ENCODE measurements at places on chromosomes 5 and 9.

DNA sequence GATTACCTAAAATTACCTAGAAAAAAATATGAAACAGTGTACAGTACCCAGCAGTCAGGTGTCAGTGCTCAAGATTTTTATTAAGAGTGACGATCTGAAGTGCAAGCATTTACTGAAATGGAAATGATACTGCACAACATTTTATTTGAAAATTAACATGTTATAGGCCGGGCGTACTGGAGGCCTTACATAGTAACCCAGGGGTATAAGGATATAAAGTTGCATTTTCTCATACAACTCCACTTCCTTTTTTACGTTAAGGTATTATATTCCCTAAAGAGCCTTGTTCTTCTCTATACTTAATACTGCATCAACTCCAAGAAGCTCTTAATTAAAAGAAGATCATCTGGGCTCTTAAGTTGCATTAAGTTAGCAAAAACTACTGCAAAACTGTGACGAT lies 3.3 kb downstream of the MAT2B start:
- ATAC-seq = no peak

GRCh38 chr9:32456564-32456963 lies 69.4 kb downstream of the RIGI start:
- no peak for ATAC-seq

GRCh38 chr5:96645091-96645490 lies 17.1 kb upstream of the CAST start:
- ATAC-seq = no peak

- no peak for ATAC-seq
Observed at GRCh38 chr5:127988146-127988760, 95.3 kb upstream of the SLC12A2 start.

GRCh38 chr5:127938746-127939145 lies 144.8 kb upstream of the SLC12A2 start:
- no peak for ATAC-seq

GRCh38 chr9:135519179-135519971 lies 1.9 kb upstream of the LCN1 start:
- no peak for ATAC-seq

DNA sequence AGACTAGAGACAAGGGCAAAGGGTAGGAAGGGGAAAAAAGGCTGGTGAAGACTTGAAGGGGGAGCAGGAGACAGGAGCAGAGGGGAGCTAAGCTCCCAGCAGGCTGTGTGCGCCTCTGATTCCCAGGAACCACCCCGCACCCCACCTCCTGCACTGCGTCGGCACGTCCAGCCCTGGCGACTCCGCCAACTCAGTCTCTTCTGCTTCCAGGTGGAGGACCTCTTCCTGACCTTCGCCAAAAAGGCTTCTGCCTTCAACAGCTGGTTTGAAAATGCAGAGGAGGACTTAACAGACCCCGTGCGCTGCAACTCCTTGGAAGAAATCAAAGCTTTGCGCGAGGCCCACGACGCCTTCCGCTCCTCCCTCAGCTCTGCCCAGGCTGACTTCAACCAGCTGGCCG lies 30.5 kb downstream of the DYNC2I2 start:
- no peak for ATAC-seq

GRCh38 chr5:107103522-107103921 lies 567.2 kb downstream of the EFNA5 start:
- no peak for ATAC-seq

DNA sequence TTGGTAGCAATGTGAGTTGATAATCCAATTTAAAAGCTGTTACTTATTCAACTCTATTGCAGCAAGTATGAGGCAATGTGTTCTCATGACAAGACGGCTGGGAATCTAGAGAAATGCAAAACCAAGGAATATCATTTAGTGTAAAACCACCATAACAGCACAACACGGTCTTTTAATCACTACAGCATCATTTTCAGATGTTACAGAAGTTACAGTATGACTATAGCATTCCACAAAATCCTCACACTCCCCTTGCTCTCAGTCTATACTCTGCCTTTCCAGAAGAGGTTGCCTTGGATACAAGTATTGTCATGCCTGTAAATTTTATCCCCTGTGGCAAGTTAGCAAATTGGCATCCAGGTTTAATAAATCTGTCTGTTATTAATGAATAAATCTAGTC lies 28.6 kb upstream of the TAS2R1 start:
- ATAC-seq = no peak

DNA sequence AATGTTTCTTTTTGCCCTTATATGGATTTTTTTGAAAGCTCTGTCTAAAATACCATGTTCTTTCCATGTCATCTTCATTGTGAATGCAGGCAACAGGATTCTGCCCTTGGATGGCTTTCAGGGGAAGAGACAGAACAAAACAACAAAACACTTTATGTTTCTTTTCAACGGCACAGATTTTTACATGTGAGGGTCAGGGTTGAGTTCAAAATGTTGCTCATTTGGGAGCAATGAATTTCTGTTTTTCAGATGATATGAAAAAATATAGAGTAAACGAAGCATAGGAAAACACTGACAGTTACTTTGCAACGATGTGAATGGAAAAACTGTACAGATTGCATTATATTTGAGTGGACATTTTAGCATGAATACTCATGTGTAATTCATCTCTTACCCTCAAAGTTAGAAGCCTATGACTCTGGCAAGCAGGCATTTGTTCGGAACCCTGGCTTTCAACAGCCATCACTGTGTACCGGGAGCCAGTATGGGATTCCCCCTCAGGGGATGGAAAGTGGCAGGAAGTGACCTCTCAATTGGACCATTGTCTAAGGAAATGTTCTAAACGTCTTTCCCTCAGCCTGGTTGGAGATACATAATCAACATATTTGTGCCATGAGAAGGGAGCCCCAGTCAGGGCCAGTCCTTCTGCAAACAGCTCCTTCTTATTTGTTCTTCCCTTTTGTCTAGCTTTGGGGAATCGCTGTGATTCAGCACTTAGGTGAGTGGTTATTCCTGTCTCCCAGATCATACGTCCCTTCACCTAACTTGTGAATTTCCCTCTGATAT lies 153.9 kb upstream of the MEF2C start:
- ATAC-seq = no peak

DNA sequence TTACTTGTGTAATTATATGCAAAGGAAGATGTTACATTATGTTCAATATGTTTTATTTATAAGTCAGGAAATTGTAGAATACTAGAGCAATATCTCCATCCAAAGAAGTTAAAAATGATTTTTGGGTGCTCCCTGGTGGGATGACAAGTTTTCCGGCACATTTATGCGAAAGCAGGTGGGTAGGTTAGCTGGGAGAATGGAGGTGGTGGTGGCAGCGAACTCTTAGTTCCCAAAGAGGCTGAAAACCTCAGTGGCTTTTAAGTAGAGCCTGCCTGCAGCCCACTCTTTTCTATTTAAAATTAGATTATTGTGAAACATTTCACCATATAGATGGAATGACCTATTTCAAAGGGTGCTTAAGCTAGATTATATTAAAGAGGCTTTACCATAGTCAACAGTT lies 51.8 kb downstream of the ANKRD33B start:
- ATAC-seq = no peak

DNA sequence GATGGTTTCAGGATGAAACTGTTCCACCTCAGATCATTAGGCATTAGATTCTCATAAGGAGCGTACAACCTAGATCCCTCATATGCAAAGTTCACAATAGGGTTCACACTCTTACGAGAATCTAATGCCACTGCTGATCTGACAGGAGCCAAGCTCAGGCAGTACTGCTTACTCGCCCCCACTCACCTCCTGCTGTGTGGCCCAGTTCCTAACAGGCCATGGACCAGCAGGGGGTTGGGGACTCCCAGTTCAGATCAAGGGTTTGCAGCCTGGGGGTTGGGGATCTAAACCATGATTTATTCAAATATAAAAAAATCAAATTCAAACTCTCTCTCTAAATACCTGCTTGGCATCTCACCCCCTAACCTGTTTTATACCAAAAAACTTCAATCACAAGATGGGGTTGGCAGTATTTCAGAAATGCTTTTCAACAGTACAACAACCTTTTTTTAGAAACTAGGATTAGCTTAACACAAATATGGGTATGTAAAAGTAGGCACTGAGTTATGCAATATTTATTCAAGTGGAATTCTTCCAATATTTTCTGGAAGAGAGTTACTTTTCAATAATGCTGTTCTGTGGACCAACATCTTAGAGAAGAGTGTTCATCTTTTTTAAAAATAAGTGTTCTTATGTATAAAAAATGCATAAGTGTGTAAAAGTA lies 30.1 kb upstream of the SLC12A2 start:
- no peak for ATAC-seq

- ATAC-seq = no peak
Observed at GRCh38 chr9:136229096-136230065, 16.2 kb downstream of the QSOX2 start.

- no peak for ATAC-seq
Observed at GRCh38 chr5:108638021-108638420, 109.7 kb upstream of the FER start.

DNA sequence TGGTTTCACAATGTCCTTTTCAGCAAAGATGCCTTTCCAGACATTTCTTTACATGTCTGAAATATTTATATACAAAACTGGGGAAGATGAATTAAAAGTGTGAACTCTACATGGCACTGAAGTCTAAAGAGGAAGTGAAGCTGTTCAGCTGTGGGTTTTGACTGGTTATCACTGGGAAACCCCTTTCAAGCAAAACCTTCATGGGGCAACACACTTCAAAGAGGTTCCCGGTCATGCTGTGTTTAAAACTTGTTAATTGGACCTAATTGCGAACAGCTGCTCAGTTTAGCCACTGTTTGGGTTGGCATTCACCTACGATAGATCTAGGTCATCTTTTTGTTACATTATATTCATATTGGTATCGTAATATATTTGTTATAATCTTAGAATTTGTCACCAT lies 20.0 kb upstream of the GDNF start:
- peak; percentile 27 for ATAC-seq

DNA sequence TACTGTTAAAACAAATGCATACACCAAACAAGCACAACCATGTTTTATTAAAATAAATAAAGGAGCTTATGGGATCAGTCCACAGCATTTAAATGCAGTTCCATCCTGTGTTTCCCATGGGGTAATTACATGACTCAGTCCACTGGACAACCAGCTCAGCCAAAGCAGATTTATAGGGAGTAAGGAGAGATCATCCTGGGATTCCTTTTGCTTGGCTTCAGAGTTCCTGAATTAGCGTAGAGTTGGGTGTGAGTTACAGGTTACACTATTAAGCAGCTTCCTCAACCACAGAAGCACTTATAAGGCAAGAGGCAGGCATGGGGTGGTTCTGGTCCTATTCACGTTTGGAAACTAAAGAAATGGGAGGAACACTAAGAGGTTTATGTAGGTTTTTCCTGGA lies 381.1 kb upstream of the ACTBL2 start:
- no peak for ATAC-seq

GRCh38 chr9:86838519-86839497 lies 108.5 kb downstream of the GAS1 start:
- no peak for ATAC-seq

- no peak for ATAC-seq
Observed at GRCh38 chr9:92745331-92745730, 19.3 kb downstream of the BICD2 start.

DNA sequence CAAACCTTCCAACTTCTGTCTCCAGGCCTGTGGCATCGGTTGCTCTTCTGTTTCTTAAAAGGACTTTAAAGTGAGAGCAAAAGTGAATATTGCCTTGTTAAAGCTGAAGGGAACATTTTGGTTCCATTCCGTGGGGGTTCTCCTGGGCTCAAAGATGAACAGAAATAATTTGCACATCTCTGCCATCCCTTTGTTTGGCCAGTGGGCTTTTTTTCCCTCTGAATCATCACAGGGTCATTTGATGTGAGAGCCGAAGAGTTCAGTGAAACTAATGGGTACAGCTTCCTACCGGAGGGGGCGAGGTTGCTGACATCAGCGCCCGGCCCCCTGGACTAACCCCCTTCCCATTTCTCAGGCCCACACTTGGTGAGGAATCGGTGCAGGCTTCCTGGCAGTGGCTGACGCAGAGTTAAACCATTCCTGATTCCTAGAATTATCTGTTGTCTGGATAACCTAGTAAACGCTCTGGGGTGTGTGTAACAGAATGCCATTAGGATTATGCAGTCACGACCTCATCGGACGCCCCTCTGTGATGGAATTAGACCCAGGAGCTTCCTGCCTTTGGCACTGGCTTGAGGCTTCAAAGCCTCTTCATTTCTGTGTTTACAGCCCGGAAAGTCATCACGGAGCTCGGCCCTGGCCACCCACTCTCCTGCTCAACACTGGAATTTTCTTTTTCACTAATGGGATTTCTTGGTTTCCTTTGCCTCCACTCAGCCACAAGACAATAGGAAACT lies 61.6 kb upstream of the RPL26L1 start:
- peak; percentile 41 for ATAC-seq

DNA sequence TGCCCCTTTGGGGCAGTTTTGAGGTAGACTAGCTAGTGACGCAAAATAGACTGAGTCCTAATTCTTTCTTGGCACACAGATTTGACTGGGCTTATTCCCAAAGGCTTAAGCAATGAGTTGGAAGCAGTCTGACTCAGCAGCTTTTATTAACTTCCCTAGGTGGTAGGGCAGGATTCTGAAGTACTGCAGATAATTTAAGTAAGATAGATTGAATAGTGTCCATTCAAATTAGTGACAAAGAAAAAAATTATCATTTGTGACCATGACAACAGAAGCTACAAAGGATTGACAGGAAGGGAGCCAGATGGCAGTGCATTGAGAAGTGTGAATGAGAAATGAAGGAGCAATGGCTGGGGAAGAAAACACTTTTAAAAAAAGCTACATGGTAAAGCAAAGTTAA lies 649.4 kb downstream of the CDH9 start:
- no peak for ATAC-seq

GRCh38 chr9:127370147-127370579 lies 26.8 kb upstream of the SLC2A8 start:
- no peak for ATAC-seq

- no peak for ATAC-seq
Observed at GRCh38 chr5:80275347-80275746, 19.5 kb upstream of the SERINC5 start.

- ATAC-seq = peak; percentile 91
Observed at GRCh38 chr9:34500623-34501267, 22.0 kb downstream of the ENHO start.

- ATAC-seq = no peak
Observed at GRCh38 chr9:79236466-79236865, 335.3 kb upstream of the TLE4 start.

DNA sequence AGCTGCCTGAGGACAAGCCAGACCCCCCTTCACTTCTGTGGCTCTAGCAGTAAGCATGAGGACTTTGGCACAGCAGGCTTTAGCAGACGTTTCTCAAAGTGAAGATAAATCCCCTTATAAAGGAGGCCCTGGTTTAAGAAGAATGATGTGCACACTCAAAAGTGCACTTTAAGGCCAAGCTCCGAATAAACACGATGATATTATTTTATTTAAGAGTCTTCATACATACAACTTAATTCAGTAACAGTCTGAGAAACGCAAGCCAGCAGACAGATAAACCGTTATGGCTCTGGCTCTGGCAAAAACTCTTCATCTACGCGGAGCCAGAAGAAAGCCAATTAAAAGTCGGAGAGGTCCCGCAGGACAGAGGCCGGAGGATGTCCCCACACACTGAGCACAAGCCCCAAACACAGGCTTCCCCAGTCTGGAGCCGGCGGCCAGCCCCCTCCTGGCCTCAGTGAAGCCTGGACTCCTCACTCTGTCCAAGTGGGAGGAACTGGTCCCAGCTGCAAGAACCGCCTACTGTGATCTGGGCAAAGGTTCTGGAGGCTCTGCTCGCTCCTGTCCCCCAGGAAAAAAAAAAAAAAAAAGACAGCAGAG lies 44.6 kb downstream of the ADAMTS2 start:
- no peak for ATAC-seq

Measured in activated CD4-positive, CD25-positive, alpha-beta regulatory T cell treated with anti-CD3 and anti-CD28 coated beads, Interleukin-2, amount 50 U/mL, for 24 hours (primary cell).